ENCODE measurements at places on chromosomes 4 and X.
A peak's percentile ranks its signal among the peaks of the same experiment; 100 is the strongest.

DNA sequence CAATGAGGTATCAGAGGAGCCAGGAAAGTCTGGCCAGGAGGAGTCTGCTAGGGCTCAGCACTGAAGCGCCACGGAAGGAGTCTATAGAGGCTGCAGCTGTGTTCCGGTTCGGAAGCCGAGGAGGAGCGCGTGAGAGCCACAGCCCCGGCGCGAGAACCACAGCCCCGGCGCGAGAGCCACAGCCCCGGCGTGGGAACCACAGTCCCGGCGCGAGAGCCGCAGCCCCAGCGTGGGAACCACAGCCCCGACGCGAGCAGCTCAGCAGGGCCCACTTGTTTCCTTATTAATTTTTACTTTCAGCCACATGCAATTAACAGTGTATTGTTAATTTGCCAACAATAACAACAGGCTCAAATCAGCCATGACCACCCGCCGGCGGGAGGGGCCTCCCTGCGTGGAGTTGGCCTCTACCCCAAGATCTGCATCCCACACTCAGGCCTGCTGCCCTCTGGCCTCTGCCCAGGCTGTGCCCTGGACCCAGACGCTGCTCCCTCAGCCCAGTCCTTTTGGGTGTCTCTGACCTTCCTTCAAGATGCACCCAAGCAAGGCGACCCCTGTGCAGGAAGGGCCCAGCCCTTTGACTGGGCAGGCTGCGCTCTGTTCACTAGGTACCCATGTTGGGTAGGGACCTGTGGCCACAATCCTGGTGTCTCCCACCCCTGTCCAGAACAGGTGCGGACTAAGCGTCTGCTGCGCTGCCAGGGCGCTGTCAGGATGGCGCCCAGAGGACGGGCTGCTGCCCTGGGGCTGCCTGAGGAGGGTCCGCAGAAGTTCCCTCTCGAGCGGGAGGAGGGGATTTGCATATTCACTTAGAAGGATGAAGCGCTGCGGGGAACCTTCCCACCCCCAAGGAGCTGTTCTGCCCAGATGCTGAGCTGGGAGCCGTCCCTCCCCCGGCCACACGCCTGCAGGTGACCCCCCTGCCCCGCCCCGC, 113.8 kb downstream of the ADRA2C start:
- DNase-seq = peak; percentile 12

DNA sequence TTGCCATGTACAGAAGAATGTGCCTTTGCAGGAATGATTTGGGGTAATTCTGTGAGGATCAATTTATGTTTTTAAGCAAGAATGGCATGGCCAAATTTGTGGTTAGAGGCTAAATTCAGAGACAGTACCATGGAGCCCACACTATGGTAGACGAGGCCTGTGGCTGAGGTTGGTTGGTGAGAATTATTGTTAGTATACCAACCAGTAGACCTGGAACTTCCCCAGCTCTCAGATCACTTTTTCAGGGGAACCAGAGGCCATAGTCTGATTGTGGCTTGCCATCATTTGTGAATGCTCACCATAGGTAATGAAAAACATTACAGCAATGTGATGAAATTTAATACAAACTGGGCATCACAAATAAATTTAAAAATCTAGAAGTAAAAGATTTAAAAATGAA, 56.3 kb downstream of the SHISA3 start:
- no peak for DNase-seq

DNA sequence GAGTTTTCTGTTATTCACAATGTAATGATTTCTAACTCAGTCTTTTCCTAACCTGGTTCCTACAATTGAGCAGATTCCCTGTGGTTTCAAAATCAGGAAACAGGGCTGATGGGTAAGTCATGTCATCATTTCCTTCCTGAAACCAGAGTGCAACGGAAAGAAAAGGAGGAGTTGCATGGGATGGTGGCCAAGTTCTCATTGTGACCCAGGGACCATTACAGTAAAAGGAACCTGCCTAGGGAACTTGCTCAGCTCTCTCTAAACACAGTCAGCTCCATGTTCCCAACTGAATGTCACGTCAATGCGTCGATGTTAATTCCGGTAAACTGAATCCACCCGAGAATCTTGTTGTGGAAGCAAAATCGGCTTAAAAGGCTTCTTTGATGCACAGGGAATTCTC, 51.2 kb downstream of the LGI2 start:
- DNase-seq = no peak

GRCh38 chrX:13053171-13053570, 8.8 kb upstream of the FAM9C start:
- DNase-seq = no peak

DNA sequence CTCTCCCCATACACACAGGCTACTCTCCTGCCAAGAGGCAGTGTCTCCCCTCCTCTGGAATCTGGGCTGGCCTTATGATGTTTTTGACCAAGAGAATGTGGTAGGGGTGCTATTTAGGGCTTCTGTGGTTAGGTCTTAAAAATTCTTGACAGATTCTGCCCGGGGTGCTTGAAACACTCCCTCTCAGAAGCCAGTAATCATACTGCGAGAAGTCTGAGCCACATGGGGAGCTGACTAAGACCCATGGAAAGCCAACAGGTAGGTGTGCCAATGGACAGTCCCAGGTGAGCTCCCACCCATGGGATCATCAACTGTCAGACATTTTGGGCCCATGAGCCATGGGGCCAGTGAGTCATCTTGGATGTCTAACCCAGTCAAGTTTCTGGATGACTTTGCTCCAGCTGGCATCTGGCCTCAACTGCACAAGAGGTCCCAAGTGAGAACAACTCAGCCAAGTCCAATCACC, 315.7 kb downstream of the FBXW7 start:
- DNase-seq = no peak

- DNase-seq = no peak
These were observed 20.8 kb downstream of the BCOR start for GRCh38 chrX:40076750-40077575.

DNA sequence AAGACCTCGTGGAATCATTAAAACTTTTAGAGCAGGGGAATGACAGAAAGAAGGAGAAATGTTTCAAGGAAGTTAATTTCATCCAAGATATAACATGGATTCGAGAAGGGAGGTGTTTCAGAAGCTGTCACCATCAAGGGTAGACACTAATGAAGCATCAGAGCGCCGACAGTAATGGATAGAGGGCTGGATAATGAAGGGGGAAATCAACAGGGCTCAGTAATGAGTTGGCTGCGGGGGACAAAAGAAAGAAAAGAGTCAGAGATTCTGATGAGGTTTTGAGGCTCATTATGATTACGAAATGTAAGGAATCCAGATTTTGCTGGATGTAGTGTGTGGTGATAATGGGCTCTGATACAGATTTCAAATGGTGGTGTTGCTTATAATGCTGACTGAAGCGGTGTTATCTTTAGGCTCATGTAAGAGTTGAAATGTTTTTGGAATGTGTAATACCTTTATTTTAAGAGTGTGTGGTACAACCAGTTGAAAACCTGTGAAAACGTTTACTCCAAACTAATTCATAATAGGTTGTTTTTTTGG, 39.3 kb upstream of the TENM3 start:
- DNase-seq = no peak

DNA sequence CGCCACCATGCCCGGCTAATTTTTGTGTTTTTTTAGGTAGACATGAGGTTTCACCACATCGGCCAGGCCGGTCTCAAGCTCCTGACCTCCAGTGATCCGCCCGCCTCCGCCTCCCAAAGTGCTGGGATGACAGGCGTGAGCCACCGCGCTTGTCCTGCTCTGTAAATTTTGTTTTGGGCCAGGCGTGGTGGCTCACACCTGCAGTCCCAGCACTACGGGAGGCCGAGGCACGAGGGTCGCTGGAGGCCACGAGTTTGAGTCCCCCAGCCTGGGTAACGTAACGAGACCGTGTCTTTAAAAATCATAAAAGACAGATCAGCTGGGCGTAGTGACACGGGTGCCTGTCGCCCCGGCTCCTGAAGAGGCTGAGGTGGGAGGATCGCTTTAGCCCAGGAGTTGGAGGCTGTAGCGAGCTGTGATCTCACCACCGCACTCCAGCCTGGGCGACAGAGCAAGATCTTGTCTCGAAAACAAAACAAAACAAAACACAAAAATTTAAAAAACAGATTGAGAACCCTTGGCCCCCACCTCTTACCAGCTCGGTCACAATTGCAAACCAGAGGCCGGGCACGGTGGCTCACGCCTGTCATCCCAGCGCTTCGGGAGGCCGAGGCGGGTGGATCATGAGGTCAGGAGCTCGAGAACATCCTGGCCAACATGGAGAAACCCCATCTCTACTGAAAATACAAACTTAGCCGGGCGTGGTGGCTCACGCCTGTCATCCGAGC, 34.0 kb upstream of the PPP2R3B start:
- no peak for DNase-seq

GRCh38 chr4:185875316-185875907, 63.4 kb upstream of the SORBS2 start:
- DNase-seq = no peak

DNA sequence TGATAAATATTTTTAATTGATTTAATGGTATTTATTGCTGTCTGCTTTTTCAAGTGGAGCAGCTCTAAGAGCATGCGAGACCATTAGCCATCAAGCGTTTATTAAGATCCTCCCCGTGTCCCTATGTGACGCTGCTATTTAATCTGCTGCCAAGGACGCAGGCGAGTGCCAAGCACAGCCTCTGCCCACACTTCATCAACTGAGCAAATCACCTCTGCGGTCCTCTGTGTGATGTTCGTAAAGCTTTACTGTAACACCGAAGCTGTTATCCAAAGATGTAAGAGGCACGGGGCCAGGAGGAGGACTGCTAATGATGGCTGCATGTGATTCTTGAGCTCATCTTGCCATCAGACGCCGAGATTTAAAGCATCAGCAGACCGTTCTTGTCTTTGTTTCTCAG, 79.5 kb downstream of the STOX2 start:
- no peak for DNase-seq

- no peak for DNase-seq
These were observed 150.8 kb downstream of the AFAP1 start for GRCh38 chr4:7788694-7789425.

DNA sequence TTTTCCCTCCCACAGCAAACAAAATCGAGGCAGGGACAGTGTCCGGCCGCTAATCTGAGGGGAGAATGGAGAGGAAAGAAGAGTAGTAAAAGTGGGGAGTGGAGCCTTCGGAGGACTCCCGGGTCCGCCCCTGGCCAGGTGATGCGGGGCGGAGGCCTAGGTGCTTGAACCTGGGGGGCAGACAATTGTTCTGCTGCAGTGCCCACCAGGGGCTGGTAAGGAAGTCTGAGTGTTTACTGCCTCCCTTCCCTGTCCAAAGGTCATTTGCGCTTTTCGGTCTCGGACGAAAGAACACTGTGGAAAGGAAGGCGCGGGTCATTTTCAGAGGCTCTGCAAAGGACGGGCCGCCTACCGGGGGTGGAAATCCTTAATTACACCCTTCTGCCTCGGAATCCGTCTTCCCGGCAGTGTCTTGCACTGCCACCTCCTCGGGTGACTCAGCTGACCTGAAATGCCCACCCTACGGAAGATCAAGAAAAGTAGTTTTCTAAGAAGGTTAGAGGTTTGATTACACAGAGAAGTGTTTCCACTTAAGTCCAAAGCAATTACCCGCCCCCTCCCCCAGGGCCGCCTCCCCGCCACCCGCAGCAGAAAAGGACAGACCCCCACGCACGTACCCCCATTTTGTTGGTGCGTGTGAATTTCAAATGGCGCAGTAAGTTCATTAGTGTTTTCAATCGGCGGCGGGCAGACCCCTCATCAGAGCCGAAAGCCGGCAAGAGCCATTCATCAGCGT, 99.9 kb upstream of the TENM3 start:
- no peak for DNase-seq

- DNase-seq = no peak
These were observed 169.6 kb upstream of the GLRA2 start for GRCh38 chrX:14359727-14360126.

DNA sequence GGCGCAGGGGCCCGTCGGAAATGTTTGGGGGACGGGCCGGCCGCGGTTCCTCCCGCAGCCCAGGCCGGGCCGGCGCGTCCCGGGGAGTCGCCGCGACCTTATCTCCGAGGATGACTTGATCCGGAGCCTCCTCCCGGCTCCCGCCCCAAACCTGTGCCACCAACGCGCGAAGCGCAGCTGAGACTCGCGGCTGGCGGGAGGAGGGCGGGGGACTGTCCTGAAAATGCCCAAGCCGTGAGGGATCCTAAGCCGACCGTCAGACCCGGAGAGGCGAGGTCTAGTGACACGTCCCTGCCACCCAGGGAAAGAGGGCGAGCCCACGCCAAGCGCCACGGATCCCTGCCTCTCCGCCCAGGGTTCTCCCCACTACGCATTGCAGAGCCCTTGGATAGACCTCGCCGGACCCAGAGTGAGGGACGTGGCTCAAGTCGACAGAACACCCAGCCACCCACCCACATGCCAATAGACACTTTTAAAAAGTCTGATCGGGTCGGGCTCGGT, 26.9 kb downstream of the UTP14A start:
- DNase-seq = no peak

GRCh38 chr4:170589597-170590191, 499.9 kb upstream of the AADAT start:
- DNase-seq = peak; percentile 1

DNA sequence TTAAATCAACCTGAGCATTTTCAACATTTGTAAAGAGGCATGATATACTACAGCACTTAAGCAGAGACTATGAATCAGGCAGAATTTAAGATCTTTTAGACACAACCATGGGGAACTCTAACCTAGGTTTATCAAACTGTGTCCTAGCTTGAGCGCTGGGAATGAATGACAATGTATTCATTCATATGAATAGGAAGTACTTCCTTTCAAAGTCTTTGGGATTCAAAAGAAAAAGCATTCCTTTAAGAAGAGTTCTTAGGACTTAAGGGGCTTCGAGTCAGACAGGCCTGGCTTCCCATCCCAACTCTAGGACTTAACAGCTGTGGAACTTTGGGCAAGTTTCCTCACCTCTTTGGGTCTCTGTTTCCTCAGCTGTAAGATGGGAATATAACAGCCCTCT, 104.6 kb downstream of the ANAPC4 start:
- no peak for DNase-seq

DNA sequence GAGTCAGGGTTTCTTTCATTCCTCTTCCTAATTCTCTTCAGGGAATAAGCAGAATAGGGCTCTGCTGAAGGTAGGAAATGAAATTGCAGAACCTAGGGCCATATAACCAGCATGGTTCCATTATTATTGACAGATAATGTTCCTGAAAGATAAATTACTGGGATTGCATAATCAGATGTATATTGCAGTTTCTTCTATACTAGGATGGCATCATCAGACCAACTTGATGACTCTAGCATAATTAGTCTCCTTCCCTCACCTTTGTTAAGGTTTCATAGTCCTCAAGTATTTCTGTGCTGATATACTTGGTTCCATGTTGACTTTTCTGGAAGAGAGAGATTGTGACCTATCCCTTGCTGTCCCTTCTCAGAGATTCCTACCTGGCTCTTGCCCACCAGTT, 492.3 kb upstream of the LCORL start:
- no peak for DNase-seq

GRCh38 chr4:51885363-51885762, 42.4 kb downstream of the DCUN1D4 start:
- no peak for DNase-seq

GRCh38 chrX:97199501-97199900, 315.8 kb downstream of the RPA4 start:
- no peak for DNase-seq

GRCh38 chr4:43316813-43317212, 424.3 kb downstream of the GRXCR1 start:
- DNase-seq = no peak

DNA sequence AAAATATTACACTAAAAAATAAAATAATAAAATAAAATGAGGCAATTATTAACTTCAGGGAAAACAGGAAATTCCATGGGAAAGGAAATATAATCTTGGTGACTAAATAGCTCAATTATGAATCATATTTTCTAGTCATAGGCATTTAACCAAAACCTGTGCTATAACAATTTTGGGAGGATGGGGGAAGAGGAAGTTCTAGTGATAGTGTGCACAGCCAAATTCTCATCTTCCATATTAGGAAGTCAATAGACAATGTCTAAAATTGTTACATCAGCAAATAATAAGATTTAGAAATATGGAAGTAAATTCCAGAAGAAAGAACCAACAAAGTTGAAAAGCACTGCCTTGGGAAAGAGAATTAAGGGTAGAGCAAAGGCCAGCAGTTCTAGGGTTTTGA, 2.8 kb downstream of the AWAT2 start:
- DNase-seq = no peak
